H1 (cell line): ENCODE measurements at places on chromosomes 4 and X.

- no peak for DNase-seq
Observed at GRCh38 chr4:169098054-169098497, 88.0 kb upstream of the CBR4 start.

DNA sequence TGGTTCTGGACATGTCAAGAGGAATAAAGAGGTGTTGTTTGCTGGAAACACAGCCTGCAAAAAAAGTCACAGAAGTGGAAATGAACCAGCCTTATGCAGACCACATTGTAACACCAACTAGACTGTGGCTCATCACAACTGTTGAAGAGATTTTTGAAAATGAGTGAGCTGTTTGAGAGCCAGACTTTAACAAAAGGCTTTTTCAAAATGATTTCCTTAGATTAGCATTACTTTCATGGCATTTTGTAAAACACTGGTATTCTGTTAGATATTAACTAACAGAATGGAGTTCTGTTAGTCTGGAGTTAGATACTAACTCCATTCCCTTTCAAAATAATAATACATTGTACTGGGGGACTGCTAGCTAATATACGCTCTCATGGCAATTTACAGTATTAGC is 60.6 kb upstream of the GABRA2 start:
- no peak for DNase-seq

DNA sequence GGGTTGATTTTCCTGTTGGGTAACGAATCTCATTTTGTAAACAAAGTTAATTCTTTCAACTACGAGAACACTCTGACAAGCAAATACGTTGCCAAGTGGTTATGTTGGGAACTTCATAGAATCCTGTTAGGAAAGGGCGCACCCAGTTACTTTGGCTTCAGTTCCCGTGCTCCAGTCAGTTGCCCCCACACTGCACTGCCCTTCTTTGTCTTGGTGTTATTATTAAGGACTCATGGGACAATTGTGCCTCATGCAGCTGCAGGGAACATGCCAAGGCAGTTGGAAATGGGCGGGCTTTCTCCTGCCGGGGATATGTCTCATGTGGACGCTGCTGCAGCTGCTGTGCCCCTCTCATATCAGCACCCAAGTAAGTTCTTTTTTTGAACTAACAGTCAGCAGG is 28.9 kb downstream of the OFD1 start:
- DNase-seq: no peak

DNA sequence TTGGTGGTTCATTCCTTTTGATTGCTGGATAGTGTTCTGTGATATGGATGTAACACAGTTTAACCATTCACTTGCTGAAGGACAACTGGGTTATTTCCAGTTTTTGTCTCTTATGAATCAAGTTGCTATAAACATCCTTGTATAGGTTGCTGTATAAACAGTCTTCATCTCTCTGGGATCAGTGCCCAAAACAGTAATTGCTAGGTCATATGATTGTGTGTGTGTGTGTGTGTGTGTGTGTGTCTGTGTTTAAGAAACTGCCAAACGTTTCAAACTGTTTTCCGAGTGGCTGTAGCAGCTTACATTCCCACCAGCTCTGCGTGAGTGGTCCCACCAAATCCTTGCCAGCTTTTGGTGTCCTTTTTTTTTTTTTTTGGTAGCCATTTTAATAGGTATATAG is 60.4 kb downstream of the F11 start:
- DNase-seq: no peak

- no peak for DNase-seq
Observed at GRCh38 chr4:99430106-99430505, 5.0 kb downstream of the ADH7 start.

DNA sequence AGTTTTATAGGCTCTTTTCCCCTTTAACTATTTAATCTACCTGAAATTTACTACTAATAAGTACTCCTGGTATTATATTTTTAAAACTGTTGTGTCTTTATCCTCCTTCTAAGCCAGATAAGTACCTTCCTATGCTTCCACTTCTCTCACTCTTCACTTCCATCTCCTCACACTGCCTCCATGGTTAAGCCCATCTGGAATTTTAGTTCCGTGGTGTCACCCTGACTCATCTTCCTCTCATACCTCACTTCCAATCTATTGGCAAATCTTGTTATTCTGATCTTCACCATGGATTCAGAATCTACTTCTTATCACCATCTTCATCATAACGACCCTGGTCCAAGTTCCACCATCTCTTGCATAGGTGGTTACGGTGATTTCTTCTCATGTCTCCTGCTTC is 32.7 kb upstream of the DAPP1 start:
- DNase-seq: no peak

- DNase-seq: no peak
Observed at GRCh38 chrX:24154490-24155034, 5.0 kb downstream of the ZFX start.

DNA sequence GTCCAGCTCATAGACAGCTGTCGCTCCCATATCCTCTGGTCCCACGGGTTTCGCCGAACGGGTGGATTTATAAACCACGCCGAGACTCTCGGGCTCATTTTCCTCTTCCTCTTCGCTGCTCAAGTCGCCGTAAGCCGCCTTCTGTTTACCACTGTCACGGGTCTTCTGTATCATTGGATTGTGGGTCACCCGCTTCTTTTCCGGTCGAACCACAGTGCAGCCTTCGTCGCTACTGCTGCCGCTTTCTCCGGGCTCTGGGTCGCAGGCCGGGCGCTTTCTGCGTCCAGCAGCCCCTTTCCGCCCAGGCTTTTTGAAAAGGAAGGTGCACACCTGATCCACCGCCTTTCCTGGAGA is 311 bp downstream of the RNF113A start:
- DNase-seq: no peak

DNA sequence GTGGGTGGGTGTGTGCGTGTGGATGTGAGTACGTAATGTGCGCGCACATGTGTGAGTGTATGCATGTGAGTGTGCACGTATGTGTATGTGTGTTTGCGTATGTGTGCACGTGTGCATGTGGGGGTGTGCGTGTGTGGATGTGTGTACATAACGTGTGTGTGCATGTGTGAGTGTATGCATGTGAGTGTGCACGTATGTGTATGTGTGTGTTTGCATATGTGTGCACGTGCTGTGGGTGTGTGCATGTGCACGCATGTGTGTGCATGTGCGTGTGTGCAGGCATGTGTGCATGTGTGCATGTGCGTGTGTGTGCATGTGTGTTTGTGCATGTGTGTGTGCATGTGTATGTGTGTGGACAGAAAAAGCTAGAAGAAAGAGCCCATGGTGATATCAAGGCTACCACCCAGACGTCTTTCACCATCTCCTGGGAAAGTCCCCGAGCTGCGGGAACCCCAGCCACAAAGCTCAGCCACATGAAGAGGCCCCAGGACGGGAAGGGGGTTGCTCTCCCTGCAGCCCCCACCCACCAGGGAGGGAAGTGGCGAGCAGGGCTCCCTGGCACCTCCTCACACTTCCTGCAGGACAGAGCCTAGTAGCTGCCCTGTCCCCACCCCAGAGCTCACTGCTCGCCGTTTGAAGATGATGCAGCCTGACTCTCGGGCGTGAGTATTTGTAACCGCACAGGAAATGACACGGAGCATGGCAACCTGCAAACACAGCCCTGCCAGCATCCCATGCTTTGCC is 108.3 kb downstream of the DCTD start:
- no peak for DNase-seq

DNA sequence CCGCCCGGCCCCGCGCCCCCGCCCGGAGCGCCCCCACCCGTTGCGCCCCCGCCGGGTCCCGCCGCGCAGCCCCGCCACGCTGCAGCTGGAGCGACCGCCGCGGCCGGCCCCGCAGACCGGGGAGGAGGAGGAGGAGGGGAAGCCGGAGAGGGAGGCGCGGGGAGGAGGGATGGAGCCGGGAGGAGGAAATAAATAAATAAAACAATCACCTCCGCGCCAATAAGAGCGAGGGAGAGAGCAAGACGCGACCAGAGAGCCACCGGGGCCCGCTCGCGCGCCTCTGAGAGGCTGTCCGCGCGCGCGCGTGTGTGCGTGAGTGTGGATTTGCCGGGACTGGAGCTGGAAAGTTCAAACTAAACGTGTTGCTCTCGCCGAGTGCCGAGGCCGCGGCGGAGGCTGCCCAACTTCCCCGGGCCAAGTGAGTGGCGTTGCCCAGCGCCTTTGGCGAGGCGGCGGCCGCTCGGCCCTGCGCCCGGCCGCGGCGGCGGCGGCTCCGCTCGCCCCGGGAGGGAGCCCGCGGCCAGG is 2184.4 kb upstream of the TENM3 start:
- peak; percentile 81 for DNase-seq

DNA sequence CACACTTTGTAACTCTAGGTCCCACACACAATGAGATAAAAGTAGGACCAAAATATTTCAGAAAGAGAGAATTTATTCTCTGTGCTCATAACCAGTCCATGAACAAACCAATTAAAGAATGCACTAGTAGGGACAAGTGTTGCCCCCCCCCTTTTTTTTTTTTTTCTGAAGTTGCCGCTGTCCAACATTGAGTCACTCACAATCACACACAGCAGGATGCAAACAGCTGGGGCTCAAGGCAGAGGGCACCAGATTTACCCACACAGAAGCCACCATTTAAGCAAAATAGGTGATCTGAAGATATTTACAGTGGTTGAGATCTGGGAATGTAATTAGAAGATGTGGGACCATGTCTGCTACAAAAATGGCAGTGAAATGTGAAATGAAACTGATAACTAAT is 850.9 kb upstream of the SLIT2 start:
- no peak for DNase-seq

DNA sequence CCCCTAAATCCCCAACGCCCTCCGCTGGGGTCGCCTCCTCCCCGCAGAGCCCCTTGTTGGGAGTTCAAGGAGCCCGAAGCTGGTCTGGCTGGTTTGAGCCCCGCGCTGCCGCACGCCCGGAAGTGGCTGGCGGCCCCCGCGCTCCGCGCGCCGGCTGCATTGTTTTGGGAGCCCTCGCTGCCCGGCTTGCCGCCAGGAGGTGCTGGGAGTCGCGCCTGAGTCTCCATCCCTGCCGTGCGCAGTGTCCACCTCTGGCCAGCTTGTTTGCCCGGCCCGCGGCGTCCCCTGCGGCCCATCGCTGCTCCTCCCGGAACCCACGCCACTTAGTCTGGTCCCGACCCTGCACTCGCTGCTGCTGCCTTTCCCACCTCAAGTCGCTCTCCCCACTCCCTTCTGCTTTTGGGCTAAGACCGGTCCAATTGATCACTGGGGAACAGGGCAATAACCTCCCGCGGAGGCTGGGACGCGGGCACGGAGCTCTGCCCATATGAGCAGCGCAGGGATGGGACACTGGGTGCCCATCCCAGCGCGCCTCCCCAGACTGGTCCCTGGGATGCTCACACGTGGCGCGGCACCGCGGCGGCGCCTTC is 2.2 kb upstream of the SFRP2 start:
- peak; percentile 51 for DNase-seq

DNA sequence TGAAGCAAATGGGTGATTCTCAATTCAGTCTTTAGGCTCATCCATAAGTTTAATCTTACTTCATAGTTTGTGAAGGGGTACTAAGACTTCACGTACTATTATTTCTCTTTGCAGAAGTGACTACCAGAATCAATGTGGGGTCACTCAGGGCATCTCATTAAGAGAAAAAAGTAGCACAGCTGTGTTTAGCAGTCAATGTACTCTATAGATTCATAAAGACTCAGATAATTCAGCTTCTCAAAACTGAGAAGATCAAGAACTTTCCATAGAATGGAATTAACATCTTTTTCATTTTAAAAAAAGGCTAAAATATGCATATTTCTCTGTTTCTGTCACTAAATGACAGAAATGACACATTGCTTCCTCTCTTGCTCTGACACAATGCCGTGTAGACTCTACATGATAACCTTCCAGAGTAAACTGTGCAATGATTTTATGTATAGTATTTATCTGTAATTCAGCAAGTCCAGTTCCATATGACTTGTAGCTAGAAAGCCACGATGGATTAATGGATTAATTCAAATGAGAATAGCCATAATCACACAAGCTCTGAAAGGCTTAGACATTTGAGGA is 20.3 kb upstream of the LSM6 start:
- no peak for DNase-seq

DNA sequence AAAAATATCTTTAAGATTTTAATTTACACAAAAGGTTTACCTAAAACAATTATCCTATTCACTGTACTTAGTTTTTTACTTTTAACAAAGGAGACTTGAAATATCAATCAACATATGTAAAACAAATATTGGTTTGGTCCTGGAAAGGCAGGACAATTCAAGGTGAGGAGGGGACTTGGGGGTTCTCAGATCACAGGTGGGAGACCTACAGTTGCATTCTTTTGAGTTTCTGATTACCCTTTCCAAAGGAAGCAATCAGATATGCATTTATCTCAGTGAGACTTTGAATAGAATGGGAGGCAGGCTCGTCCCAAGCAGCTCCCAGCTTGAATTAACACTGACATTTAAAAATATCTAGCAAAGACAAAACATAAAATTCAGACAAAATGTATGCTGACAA is 1917.3 kb downstream of the C4orf33 start:
- DNase-seq: no peak

- no peak for DNase-seq
Observed at GRCh38 chrX:130158311-130158710, 7.3 kb downstream of the AIFM1 start.

DNA sequence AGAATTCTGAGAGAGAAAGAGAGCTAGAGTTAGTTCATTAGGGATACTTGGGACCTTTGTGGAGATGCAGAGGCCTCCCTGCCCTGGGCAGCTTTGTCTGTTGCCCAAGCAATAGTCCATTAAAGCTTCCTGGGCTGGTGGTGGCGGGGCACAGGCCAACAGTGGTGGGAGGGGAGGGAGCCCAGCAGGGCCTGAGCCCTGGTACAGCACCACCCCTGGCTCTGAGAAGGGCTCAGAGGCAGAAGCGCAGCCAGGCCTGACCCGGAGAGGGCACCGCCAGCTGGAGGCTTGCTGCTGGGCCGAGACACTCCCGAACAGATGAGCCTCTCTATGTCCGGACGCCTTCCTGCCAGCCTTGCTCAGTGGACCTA is 65.3 kb downstream of the EFNB1 start:
- DNase-seq: no peak

GRCh38 chr4:101187841-101188240 is 159.5 kb downstream of the PPP3CA start:
- no peak for DNase-seq

DNA sequence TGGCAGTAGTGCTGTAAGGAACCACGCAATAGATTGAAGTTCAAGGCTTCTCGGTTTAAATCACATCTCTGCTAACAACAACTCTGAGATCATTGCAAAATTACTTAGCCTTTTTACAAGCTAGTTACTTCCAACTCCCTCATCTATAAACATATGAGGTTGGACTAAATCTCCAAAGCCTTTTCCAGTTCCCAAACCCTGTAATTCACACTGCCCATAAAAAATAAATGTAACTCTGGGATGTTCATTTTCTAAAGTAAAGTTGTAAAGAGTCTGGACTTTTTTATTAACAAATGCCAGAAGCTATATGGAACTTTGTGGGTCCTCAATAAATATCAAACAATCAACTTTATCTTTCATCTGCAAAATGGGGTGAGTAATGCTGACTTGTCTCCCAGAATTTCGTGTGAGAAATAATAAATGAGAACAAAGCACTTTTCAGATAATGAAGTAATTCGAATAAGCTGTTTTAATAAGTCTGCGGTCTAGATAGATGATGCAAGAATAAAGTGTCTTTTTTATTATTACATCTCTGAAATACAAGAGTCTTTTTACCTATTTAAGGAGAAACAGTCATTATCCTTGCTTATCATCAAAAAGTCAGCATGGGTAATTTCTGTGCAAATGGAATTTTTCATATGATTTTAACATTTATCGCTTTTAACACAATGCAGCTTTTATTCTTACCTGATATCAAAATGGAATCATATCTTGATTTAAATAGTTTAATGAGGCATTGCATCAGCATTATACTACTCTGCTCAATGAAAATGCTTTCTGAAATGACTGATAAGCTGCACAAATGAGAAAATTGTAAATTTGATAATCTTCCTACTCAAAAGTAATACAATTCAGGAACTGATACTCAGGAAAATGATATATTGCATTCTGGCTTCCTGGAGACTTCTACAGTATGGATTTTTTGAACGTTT is 252.6 kb downstream of the BANK1 start:
- DNase-seq: no peak

GRCh38 chr4:145132511-145133098 is 34.5 kb downstream of the ABCE1 start:
- DNase-seq: no peak
